ENCODE measurements at places on chromosomes 1 and 21.

DNA sequence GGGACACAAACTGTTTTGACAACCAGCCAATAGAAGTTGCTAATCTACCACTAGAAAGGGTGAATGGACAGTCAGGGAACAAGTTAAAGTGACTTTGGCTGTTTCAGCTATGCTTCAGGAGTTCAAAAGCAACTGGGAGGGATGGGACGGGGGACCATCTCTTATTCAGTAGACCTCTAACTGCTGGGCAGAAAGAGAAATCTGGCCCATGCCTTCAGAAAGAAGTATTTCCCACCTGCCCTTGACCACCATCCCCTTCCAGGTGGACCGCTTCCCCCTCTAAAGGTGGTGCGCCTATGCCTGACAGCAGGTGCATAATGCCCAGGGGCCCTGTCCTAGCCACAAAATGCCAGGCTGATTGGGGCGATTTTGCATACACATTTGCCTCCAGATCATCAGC is 5.2 kb downstream of the ITPKB start:
- no peak for DNase-seq

DNA sequence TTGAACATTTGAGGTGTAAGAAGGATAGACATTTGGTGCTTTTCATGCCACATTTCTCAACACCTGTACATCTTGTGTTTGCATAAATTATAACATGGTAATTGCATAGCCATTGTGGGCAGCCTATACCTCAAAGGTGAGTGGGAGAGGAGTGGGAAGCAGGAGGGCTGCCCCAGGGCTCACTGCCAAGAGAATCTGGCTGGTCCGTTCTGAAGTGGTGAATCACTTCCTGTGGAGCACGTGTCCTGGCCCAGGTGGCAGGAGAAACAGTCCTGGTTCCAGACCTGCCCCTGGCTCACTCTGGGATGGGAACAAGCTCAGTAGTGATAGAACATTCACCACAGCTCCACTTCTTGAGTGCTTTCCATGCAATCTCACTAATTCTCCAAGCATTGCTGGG is 11.6 kb upstream of the OLFML2B start:
- no peak for DNase-seq

GRCh38 chr1:167782946-167783345 is 61.2 kb downstream of the MPZL1 start:
- DNase-seq = no peak

- no peak for DNase-seq
Measured at GRCh38 chr1:222798116-222798515, 16.7 kb upstream of the DISP1 start.

DNA sequence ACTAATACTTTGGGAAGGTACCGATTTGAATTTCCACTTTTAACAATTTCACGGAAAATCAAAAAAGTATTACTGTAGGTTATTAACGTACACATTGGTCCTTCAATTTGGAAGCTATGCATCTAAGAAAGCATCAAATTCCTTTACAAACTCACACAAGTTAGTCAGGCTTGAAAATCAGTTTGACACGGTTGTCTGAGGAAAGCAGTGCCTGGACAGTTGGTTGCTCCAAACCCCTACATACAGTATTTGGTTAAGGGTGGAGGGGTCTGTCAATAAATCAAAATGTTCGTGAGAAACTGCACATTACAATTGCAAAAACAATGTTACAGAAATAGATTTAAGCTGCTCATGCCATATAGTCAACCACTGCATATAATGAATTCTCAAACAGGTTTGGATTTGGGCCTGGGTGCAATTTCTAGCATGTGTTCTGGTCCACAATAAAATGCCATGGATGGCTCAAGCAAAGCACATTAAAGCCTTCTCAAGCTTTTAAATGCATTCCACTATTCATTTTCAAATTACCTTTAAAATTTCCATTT is 19.9 kb upstream of the RBM34 start:
- no peak for DNase-seq

- no peak for DNase-seq
Measured at GRCh38 chr1:60376196-60376595, 302.6 kb upstream of the C1orf87 start.
